ENCODE measurements at places on chromosomes 13 and 19.

- no peak for DNase-seq
Measured at GRCh38 chr19:2663920-2664571, 38.4 kb downstream of the GNG7 start.

- no peak for DNase-seq
Measured at GRCh38 chr13:74444161-74444571, 310.0 kb upstream of the KLF12 start.

DNA sequence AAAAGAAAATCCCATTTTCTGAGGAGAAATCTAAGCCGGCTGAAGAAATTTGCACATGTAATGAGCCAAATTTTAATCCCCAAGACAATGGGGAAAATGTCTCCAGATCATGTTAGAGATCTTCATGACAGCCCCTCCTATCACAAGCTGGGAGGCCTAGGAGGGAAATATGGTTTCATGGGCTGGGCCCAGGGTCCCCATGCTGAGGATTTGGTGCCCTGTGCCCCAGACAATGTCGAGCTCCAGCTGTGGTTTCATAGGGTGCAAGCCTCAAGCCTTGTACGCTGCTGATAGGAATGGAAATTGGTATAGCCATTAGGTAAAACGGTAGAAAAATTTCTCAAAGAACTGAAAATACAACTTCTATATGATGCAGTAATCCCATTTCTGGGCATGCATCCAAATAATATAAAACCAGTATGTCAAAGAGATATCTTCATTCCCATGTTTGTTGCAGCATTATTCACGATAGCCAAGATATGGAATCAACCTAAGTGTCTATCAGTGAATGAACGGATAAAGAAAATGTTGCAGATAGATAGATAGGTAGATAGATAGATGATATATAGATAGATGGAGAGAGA lies 19.3 kb upstream of the FREM2 start:
- DNase-seq, result no peak

DNA sequence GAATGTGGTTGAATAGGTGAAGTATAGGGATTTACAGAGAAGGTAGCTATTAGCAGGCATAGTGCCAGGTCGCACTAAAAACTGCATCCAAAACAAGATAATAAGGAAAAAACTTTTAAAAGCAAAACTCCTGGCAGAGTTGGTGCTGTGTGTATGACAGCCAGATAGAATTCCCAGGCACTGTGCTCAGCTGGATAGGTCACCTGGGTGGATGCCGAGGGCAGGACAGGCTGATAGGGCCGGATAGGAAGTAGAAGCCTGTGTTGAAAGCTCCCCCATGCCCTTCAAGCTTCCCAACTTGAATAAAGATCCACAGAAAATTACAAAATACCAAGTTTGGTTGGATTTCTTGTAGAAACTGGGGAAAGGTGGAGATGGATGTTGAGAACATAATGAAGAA lies 48.9 kb upstream of the TDRD3 start:
- no peak for DNase-seq

- DNase-seq, result no peak
Measured at GRCh38 chr13:41313117-41313516, 2.0 kb downstream of the NAA16 start.

GRCh38 chr13:97912139-97912535 lies 41.3 kb upstream of the IPO5 start:
- no peak for DNase-seq

DNA sequence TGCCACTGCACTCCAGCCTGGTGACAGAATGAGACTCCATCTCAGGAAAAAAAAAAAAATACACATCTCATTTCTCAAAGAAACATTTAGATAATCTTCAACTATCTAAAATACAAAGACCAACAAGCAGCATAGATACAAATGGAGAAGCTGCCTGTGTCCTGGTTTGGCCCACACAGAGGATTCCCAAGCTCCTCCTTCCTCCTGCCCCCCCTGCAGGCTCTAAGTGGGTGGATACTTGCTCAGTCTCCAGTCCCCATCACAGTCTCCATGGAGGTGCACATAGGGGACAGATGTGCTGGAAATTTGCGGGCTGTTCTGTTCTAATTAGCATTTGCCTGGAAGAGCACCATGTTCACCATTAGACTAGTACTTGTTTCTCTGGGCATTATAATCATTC lies 59.9 kb downstream of the ABCC4 start:
- no peak for DNase-seq

- no peak for DNase-seq
Measured at GRCh38 chr13:49052813-49053212, 77.1 kb downstream of the FNDC3A start.

DNA sequence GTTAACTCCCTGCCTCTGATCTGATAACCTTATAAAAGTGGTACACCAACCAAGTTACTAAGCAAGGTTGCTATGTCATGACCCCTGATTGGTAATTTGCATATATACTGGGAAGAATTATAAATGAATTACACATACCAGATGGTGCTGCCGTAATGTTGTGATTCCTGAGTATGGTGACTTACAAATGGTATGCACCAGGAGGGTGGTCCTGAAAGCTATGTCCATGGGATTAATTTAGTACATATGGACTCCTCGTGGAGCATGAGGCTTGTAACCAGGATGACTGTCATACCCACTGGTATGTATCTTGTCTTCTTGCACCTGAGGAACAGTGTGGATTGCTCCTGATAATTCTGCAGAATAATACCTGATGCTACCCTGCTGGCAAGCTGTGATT lies 240.6 kb downstream of the GPC6 start:
- DNase-seq, result no peak

GRCh38 chr19:47374876-47375693 lies 26.0 kb downstream of the DHX34 start:
- no peak for DNase-seq

DNA sequence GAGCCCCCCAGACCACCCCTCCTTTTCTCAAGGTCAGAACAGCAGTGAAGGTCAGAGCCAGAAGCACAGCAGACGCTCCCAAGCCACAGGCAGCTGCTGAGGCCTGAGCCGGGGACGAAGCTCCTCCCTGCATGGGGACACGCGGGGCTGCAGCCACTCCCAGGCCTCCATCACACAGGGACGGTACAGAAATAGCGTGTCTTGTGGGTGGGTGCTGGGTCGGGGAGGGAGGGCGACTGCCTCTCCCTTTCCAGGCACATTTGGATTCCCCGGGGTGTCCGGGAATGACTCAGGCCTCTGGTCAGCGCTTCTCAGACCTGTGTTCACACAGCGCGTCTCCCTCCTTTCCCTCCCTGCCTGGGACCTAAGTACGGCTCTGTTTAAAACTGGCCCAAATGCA lies 33.2 kb downstream of the RASA3 start:
- DNase-seq, result peak; percentile 23

GRCh38 chr19:49808711-49809159 lies 4.4 kb downstream of the FUZ start:
- DNase-seq, result peak; percentile 82

- DNase-seq, result no peak
Measured at GRCh38 chr13:112469071-112469745, 93.1 kb downstream of the SPACA7 start.

GRCh38 chr13:113106711-113107351 lies 1.2 kb downstream of the F7 start:
- DNase-seq, result no peak

DNA sequence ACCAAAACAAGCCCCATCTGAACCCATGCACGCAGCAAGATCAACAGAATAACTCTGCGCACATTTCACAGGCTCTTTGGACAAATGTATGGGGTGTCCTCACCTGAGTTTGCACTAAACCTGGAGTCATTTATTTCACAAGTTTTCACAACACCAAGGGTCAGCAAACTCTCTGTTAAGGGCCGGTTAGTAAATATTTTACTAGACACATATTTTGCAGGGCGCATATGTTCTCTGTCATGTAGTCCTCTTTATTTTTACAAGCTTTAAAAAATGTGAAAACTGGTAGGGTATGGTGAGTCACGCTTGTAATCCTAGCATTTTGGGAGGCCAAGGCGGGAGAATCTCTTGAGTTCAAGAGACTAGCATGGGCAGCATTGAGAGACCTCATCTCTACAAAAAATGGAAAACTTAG lies 45.5 kb upstream of the DPRX start:
- DNase-seq, result no peak

DNA sequence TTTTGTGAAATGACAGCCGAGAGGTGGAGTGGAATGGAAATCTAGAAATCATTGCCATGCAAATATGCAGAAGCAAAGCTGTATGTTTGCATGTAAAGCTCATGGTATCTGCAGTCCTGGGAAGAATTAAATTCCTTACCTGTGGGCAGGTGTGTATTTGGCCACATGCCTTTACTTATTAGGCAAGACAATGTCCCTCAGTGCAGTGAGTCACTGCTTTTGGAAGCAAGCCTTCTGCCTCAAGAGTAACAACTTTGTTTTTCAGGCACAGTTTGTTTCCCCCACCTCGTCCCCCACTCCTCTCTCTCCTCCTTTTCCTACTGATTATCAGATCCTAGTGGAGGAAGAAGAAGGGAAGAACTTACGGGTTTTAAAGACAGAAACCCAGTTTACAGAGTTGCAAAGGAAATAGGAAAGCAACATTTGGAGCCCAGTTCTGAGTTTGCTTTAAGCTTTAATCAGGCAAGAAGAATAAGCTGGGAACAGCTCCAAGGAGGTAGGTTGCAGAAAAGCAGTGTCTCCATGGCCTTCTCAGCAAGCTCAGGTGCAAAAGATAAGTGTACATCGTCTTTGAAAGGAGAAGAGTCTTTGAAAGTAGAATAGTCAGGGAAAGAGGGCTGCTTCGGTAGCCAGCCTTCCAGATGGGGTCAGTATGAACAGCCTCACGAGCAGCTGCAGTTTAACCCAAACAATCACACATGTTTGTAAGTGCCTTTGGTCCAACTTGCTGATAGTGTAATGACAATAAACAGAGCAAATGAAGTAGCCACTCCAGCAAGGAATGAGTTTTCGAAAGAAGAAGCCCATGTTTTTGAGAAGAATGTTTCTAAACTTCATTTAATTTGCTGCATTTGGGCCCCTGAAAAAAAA lies 190.1 kb downstream of the KLF5 start:
- DNase-seq, result no peak

- no peak for DNase-seq
Measured at GRCh38 chr19:3149526-3150505, 14.0 kb downstream of the GNA15 start.

DNA sequence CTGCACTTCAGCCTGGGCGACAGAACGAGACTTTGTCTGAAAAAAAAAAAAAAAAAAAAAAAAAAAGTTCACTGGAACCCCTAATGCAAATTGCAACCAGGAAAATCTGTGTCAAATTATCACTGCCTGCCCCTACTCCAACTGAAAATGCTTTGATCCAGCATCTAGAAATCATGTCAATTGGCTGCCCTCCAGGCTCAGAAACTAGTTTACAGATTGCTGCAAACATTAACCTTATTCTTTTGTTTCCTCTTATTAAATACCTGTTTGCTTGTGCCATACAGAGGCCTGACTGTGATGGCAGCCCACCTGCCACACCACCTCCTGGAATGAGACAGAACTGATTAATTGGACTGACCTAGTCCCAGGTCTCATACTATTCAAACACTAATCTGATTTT lies 18.6 kb upstream of the AKT2 start:
- DNase-seq, result no peak

GRCh38 chr13:113533161-113533840 lies 42.8 kb upstream of the DCUN1D2 start:
- no peak for DNase-seq

- DNase-seq, result no peak
Measured at GRCh38 chr19:2054763-2055162, 3.7 kb upstream of the MKNK2 start.

DNA sequence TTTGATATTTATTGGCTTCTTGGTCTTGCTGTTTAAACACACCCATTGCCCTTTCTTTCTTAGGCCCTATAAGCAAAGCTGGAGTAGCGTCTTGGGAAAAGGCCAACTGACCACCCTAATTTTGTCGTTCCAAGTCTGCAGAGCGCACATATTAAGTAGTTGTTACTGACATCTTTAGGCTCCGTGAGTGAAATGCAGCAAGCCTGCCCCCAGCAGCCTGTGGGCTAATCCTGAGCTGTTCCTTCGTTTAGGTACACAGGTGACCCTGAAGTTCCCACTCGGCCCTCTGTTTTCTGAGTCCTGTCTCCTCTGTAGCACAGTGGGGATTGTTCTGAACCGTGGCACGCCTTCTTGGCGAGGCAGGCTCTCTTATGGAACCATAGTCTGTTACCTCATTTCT lies 170.5 kb downstream of the STK24 start:
- no peak for DNase-seq

All from CD4-positive, alpha-beta T cell (primary cell).